ENCODE measurements at places on chromosomes 12 and 14. TPM values are rescaled to one million over a fixed set of nuclear protein-coding genes. Genes with fewer than 3 reads are reported as not detected.

DNA sequence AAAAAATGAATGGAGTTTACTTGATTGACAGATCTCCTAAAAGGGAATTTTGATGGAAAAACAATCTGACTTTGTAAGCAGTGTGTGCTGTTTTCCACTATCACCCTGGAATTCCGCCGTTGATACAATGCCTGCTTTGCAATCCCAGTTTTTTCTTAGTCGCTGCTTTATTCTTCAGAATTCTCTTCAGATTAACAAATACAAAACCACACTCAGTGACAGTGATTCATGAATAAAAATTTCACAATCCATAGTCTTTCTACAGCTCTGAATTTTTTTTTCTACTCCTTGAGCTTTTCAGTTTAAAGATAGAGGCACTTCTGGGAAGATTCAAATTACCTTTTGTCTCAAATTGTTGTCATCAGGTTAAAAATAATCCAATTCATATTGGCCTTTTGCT lies 44.6 kb upstream of the KITLG start:
- H3K27me3 ChIP-seq: no peaks in the 10 kb centered on the region
- no peak for DNase-seq
- no peaks in the 10 kb centered on the region for H3K36me3 ChIP-seq
- no peak overlapping the region for H3K27ac ChIP-seq
- H3K4me1 ChIP-seq: peaks cover 11% of the 10 kb centered on the region

- H3K36me3 ChIP-seq: no peaks in the 10 kb centered on the region
- DNase-seq: no peak
- H3K4me3 ChIP-seq: no peak overlapping the region
- H3K27ac ChIP-seq: no peak overlapping the region
- H3K27me3 ChIP-seq: no peaks in the 10 kb centered on the region
These were observed 67.2 kb downstream of the BTG1 start for GRCh38 chr12:92078167-92079053.

- no peaks in the 10 kb centered on the region for H3K36me3 ChIP-seq
- H3K27me3 ChIP-seq: no peaks in the 10 kb centered on the region
- H3K4me1 ChIP-seq: no peaks in the 10 kb centered on the region
- no peak overlapping the region for H3K27ac ChIP-seq
- DNase-seq: no peak
These were observed 44.5 kb upstream of the KCNA1 start for GRCh38 chr12:4865246-4865645.

DNA sequence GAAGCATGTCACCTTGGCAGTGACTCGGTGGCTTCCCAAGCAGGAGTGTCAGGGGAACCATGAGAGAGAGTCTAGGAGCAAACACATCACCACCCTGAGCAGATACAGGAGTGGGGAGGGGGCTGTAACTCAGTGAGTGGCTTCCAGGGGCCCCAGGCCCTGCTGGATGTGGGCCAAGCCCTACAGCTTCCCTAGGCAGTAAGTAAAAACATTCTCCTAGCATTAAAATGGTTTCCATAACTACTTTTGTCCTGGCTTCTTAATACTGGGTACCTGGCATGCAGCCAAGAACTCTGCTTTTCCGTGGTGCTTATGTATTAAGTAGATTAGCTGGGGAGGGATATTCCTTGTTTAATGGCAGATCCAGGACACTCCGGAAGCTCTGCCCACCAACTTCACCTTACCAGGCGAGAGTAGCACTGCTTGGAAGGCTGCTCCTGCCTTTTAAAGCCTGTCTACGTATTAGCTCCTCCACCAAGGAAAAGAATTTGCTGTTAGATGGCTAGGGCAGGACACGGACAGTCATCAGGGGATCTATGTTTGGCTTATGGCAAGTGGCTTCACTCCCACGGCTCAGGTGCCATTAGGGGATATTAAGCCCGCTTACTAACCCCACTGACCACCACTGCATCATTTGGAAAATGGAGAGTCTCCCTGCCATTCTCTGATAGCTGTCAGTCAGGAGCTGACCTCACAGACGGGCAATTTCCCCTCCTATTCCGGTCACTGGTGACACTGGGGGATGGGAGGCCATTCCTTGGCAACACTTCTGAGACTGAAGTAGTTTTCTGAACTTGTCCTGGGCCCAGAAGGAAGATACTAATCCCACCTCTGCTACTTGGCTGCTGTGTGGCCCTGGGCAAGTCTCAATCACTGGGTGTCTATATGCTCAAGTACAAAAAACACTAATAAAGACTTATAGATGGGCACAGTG lies 22.8 kb downstream of the OTUB2 start:
- no peaks in the 10 kb centered on the region for H3K4me1 ChIP-seq
- no peaks in the 10 kb centered on the region for H3K27me3 ChIP-seq
- peaks cover 100% of the 10 kb centered on the region for H3K36me3 ChIP-seq
- H3K27ac ChIP-seq: no peak overlapping the region
- no peak overlapping the region for H3K4me3 ChIP-seq

GRCh38 chr14:22384167-22384549 lies 204.9 kb downstream of the DAD1 start:
- H3K36me3 ChIP-seq: no peaks in the 10 kb centered on the region
- peaks cover 7% of the 10 kb centered on the region for H3K4me1 ChIP-seq
- no peak overlapping the region for H3K4me3 ChIP-seq

GRCh38 chr12:77118696-77119095 lies 53.3 kb upstream of the E2F7 start:
- no peak overlapping the region for H3K27ac ChIP-seq
- no peaks in the 10 kb centered on the region for H3K4me1 ChIP-seq
- H3K4me3 ChIP-seq: no peak overlapping the region
- DNase-seq: no peak
- H3K36me3 ChIP-seq: no peaks in the 10 kb centered on the region

GRCh38 chr12:114684098-114684869 lies at the start of gene TBX3:
TBX3 (minus strand) TSS chr12:114684175; CDS start chr12:114683200, 975 bp downstream.
- H3K36me3 ChIP-seq: no peaks in the 10 kb centered on the region
- no peaks in the 10 kb centered on the region for H3K27me3 ChIP-seq
- H3K4me1 ChIP-seq: peaks cover 42% of the 10 kb centered on the region
- peak within 1 kb of the TSS; percentile 87 for H3K27ac ChIP-seq

- peak overlapping the region; percentile 31 for H3K27ac ChIP-seq
- no peaks in the 10 kb centered on the region for H3K27me3 ChIP-seq
- peaks cover 25% of the 10 kb centered on the region for H3K4me1 ChIP-seq
- no peaks in the 10 kb centered on the region for H3K36me3 ChIP-seq
These were observed 8.7 kb downstream of the SYNE3 start for GRCh38 chr14:95507701-95508103.

- H3K27ac ChIP-seq: peak overlapping the region; percentile 53
- no peak overlapping the region for H3K4me3 ChIP-seq
- peak; percentile 64 for DNase-seq
- H3K4me1 ChIP-seq: peaks cover 8% of the 10 kb centered on the region
- H3K27me3 ChIP-seq: no peaks in the 10 kb centered on the region
These were observed 20.6 kb upstream of the SNRPF start for GRCh38 chr12:95838125-95838524.

- no peaks in the 10 kb centered on the region for H3K36me3 ChIP-seq
- no peak overlapping the region for H3K27ac ChIP-seq
- no peak overlapping the region for H3K4me3 ChIP-seq
- H3K27me3 ChIP-seq: no peaks in the 10 kb centered on the region
- H3K4me1 ChIP-seq: no peaks in the 10 kb centered on the region
These were observed 9.8 kb upstream of the KCNA5 start for GRCh38 chr12:5033883-5034282.

DNA sequence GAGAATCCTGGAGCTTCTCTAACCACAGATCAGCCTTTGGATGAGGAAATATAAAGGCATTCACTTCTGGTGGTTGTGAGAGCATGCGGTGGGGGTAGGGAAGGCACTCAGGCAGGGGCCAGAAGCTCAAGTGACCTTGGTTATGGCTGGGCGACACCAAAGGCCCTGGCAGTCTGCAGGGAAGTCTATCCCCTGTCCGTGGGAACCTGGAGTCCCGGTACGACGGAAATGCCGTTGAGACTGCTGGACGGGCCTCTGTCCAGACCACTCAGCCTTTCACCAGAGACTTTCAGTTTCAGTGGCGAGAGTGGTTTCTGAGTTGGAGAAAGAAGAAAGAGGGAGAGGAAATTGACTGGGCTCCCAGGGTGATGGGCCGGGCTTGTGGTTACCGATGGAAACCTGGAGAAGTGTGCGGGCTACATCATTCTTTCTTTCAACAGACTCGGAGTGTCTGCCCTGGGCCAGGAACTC lies 20.9 kb downstream of the ISCA2 start:
- no peaks in the 10 kb centered on the region for H3K36me3 ChIP-seq
- DNase-seq: no peak
- H3K4me3 ChIP-seq: no peak overlapping the region
- peaks cover 4% of the 10 kb centered on the region for H3K27me3 ChIP-seq
- peaks cover 12% of the 10 kb centered on the region for H3K4me1 ChIP-seq

GRCh38 chr14:72709916-72710611 lies 183.8 kb downstream of the DPF3 start:
- no peaks in the 10 kb centered on the region for H3K27me3 ChIP-seq
- DNase-seq: no peak
- no peak overlapping the region for H3K27ac ChIP-seq
- no peak overlapping the region for H3K4me3 ChIP-seq

GRCh38 chr14:94568186-94568585 lies 6.9 kb downstream of the SERPINA4 start:
- no peak overlapping the region for H3K4me3 ChIP-seq
- H3K36me3 ChIP-seq: no peaks in the 10 kb centered on the region
- no peaks in the 10 kb centered on the region for H3K4me1 ChIP-seq
- H3K27ac ChIP-seq: no peak overlapping the region
- DNase-seq: no peak
- H3K27me3 ChIP-seq: no peaks in the 10 kb centered on the region

DNA sequence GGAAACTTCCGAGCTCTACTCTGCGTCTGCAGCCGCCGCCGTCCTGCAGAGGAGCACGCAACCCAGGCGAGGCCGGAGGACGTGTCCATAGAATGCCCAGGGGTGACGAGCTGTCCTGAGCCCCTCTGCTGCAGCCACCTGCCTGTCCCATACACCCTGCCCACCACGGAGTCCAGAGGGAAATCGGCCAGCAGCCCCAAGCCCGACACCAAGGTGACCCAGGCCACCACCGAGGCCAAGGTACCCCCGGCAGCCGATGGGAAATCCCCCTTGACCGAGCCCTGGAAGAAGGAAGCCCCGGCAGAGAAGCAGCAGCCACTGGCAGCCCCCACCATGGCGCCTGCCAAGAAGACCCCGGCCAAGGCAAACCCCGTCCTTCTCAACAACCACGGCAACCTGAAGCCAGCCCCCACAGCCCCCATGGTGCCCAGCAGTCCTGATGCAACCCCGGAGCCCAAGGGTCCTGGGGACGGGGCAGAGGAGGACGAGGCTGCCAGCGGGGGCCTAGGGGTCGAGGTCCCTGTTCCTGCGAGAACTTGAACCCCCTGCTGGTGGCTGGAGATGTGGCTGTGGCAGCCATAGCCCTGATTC lies 128.7 kb upstream of the C14orf180 start:
- DNase-seq: no peak
- H3K27ac ChIP-seq: no peak overlapping the region
- H3K4me3 ChIP-seq: no peak overlapping the region
- no peaks in the 10 kb centered on the region for H3K36me3 ChIP-seq
- H3K4me1 ChIP-seq: no peaks in the 10 kb centered on the region
- peaks cover 4% of the 10 kb centered on the region for H3K27me3 ChIP-seq

DNA sequence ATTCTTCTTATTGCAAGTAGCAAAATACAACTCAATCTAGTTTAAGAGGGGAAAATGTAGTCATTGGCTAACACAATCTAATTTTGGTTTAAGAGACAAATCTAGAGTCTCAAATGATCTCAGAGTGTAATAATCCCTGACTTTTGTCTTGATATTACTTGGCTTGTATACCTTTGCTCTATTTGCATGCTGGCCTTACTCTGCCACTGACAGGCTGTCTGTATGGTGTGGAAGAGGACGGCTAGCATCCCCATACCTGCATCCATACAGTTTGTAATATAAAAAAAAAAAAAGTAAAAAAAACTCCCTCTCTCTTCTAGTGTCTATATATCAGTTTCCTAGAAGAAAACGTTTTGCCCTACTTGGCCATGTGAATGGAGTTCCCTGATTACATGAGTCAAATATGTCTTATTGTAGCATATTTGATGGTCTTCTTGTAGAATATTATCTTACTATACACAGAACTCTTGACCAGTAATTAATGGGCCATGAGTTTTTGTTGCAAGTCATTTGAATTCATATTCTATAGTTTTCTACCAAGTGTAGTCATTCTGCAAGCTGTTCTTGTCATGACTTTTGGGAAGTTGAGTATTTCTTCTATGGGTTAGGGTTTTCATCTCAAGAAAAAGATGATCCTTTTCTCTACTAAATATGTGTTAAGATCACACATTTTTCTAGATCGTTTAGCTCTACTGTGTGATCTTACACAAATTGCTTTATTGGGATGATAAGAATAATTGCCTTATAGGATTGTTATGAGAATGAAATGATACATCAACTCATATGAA lies 8.2 kb downstream of the HIF1A start:
- H3K4me1 ChIP-seq: peaks cover 10% of the 10 kb centered on the region
- no peaks in the 10 kb centered on the region for H3K36me3 ChIP-seq
- no peak overlapping the region for H3K4me3 ChIP-seq
- H3K27me3 ChIP-seq: no peaks in the 10 kb centered on the region
- no peak for DNase-seq

GRCh38 chr12:123268850-123269249 lies 2.8 kb downstream of the CDK2AP1 start:
- peaks cover 19% of the 10 kb centered on the region for H3K36me3 ChIP-seq
- no peak for DNase-seq
- H3K4me1 ChIP-seq: peaks cover 50% of the 10 kb centered on the region
- H3K27me3 ChIP-seq: no peaks in the 10 kb centered on the region
- H3K27ac ChIP-seq: peak overlapping the region; percentile 88
- H3K4me3 ChIP-seq: peak overlapping the region; percentile 77

GRCh38 chr12:129659961-129660622 lies 243.7 kb downstream of the TMEM132D start:
- H3K4me3 ChIP-seq: no peak overlapping the region
- H3K27me3 ChIP-seq: no peaks in the 10 kb centered on the region
- DNase-seq: no peak
- H3K27ac ChIP-seq: no peak overlapping the region
- no peaks in the 10 kb centered on the region for H3K4me1 ChIP-seq

DNA sequence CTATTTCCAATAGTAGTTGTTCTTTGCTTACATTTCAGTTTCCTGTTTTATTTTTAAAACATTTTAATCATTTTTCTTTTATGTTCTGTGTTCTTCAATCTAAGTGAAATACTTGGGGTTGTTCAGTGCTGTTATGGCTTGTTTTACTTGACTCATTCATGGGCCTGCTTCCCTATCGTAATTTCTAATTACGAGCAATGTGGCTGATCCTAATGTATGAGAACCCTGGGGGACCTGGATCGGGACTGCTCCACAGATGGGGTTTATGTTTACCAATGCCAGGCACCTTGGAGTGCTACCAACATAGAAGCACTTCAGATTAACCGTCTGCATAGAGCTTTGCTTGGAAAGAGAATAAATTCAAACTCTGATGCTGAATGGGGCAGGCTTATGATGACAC lies 29.8 kb downstream of the TECPR2 start:
- no peaks in the 10 kb centered on the region for H3K36me3 ChIP-seq
- H3K4me3 ChIP-seq: no peak overlapping the region
- no peaks in the 10 kb centered on the region for H3K27me3 ChIP-seq
- H3K27ac ChIP-seq: no peak overlapping the region
- peaks cover 17% of the 10 kb centered on the region for H3K4me1 ChIP-seq

- no peak overlapping the region for H3K4me3 ChIP-seq
- peaks cover 30% of the 10 kb centered on the region for H3K4me1 ChIP-seq
- H3K36me3 ChIP-seq: no peaks in the 10 kb centered on the region
- peak; percentile 64 for DNase-seq
These were observed 4.4 kb upstream of the SHMT2 start for GRCh38 chr12:57224973-57225679.

The OR6C2 gene
- not detected for polyA plus RNA-seq

The TNFAIP2 gene
- 211 TPM for polyA plus RNA-seq

The CEBPE gene
- not detected for polyA plus RNA-seq

The SLC6A15 gene
- not detected for polyA plus RNA-seq

The RPL10L gene
- polyA plus RNA-seq: not detected

The ACOT4 gene
- polyA plus RNA-seq: 1.4 TPM

The GPRC5A gene
- polyA plus RNA-seq: 89.1 TPM
